ENCODE measurements at places on chromosomes 5 and 9.

- DNase-seq, result no peak
These were observed 13.1 kb downstream of the LPCAT1 start for GRCh38 chr5:1510631-1511030.

DNA sequence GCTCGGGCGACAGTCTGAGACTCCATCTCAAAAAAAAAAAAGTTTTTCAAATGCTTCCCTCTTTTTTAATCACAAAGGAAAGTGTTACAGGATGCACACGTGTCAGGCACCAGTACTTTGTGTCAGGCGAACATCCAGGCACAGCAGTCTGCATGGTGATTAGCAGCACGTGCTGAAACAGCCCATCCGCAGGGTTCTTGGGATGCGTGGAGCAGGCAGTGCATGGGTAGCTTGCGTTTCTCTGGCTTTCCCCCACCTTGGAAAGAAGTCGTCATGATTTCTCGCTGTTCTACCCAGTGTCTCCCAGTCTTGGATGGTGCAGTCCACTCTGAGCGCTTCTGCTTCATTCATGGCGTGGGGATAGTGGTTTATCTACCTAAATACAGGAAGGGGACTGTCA, 35.4 kb downstream of the GPR107 start:
- DNase-seq, result no peak

- DNase-seq, result no peak
These were observed 228.6 kb downstream of the NR3C1 start for GRCh38 chr5:143174714-143175398.

- no peak for DNase-seq
These were observed 265.9 kb downstream of the TRIM36 start for GRCh38 chr5:114903767-114904166.

DNA sequence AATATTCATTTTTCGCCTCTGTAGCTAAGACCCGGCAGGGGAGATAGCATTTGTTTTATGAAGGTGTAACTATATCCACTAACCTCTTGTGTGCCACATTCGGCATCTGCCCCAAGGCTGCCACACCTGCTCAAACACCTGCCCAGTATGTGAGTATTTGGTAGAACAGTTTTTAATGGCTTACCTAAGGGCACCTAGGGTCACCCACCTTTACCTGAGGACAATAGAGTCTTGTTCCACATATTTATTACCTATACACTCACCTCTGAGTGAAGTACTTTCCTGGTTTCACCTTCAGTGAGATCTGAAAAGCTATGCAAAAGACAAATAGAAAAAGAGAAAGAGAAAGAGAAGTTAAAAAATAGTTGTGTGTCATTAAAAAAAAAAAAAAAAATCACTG, 68.0 kb upstream of the PIP5K1B start:
- DNase-seq, result no peak

GRCh38 chr9:73081979-73082657, 69.5 kb upstream of the ANXA1 start:
- DNase-seq, result no peak

DNA sequence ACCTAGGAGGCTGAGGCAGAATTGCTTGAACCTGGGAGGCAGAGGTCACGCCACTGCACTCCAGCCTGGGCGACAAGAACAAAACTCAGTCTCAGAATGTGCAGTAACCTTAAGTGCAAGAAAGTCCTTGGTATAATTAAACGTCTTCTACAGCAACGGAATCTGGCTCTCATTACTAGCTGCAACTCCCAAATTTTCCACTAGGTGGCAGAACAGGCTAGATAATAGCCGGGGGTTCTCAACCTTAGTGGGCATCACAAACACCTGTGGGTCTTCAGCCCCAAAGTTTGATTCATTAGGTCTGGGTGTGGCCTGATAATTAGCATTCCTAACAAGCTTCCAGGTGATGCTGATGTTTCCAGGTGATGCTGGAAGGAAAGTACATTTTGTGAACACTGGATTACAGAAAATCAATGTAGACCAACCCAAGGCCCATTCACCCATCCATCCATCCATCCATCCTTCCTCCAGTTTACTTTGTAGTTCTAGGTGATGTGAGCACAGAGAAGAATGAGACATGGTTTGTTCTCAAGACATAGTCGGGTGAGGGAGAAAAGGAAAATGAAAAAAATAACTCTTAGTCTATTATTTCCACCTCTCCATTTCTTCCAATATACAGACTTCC, 37.3 kb downstream of the FBXW2 start:
- peak; percentile 21 for DNase-seq

DNA sequence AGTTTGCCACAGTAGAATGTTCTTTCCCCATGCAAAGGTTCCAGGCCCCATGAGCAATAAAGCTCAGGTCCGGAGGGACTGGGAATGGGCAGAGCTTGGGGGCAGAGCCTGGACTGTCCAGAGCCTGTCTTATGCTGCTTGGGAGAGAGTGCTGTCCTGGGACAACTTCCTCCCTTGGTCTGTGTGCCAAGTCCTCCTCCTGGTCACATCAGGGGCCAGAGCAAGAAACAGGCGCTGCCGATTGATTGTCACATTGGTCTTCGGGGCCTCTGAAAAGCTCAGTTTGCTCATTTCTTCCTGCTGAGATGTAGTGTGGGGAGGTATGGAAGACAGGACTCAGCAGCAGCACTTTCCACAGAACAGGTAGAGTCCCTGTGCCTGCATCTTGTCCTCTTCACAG, 54.0 kb upstream of the FCN1 start:
- DNase-seq, result no peak

DNA sequence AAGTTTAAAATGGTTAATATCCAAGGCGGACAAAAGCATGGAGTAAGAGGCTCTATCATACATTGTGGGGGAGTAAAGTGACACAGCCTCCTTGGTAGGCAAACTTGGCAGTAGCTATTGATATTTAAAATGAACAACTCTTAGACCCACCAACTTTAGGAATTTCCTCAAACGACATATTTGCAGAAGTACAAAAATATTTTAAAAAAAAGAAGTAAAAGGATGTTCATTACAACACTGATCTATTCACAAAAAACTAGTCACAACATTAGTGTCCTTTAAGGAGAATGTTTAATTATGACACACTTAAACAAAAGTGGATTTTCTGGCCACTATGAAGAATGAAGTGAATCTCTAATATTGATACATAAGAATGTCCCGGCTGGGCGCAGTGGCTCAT, 1.7 kb downstream of the ALG2 start:
- no peak for DNase-seq

DNA sequence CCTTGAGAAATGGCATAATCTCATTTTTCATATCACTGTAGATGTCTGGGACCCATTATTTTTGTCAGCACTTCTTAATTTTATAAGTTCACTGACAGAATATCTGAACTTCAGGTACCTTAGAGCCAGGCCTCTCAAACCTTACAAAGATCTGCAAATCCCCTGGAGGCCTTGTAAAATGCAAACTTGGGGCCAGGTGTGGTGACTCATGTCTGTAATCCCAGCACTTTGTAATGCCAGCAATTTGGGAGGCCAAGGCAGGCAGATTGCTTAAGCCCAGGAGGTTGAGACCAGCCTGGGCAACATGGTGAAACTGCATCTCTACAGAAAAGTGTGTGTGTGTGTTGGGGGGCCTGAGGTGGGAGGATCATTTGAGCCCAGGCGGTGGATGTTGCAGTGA, 30.8 kb downstream of the RASGRF2 start:
- no peak for DNase-seq

DNA sequence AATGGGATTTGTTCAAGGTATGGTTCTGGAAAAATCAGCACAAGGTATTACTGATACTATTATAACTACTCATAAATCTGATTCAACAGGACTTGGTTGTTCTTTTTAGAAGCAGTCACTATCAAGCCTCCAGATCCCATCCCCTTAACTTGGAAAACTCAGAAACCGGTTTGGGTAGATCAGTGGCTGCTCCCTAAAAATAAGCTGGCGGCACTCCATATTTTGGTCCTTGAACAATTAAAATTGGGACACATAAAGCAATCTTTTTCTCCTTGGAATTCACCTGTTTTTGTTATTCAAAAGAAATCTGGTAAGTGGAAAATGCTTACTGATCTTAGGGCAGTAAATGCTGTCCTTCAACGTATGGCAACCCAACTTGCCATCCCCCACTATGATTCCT, 104.2 kb downstream of the SYK start:
- no peak for DNase-seq

GRCh38 chr5:131460867-131461572, 174.0 kb downstream of the RAPGEF6 start:
- no peak for DNase-seq

- DNase-seq, result no peak
These were observed 15.7 kb downstream of the KCNIP1 start for GRCh38 chr5:170519549-170519948.

GRCh38 chr5:11248966-11249365, 487.9 kb upstream of the DAP start:
- DNase-seq, result no peak
